Caudate nucleus (tissue), 63 donors: ENCODE measurements at places on chromosomes 12 and 14.

DNA sequence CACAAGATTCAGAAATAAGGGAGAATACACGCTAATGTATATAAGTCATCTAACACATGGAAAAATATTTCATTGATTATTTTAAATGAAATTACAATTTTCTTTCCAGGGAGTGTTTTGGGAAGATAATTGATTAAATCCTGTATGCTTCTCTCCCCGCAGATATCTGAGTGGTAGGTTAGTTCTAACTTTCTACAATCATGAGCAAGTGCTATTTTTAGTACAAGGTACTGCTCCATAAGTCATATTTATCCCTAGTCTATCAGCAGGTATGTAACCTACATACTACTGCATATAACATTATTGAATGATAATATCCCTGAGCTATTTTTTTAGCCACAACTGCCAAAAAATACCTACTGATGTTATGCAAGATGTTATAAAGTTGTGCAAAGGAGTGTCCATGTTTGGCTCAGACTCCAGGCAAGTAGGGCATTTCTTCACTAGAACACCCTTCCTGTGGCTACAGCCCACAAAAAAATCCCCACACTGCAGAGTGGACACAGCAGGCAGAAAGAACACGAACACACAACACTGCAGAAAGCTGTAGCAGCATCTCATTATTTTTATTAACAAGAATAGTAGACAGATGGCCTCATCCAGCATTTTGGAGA, 87.0 kb downstream of the SEC23A start:
- no peak for DNase-seq

GRCh38 chr14:73492043-73492552, 1.4 kb downstream of the RIOX1 start:
- no peak for DNase-seq

DNA sequence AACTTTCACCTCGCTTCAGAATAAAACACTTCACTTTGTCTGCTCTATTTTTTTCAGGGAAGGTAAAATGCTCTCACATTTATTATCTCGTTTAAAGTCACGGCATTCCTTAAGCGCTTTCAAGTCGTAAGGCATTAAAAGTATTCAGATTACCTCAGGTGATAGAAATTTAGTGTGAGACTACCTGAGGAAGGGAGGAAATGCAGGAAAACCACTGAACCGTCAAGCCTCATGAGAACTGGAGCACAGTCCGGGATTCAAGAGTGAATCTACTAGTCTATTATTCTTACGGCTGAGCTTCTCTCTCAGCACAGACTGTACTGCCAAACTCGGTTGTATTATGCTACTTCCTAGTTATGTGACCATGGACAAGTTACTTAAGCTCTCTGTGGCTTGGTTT, 8.3 kb upstream of the PPFIBP1 start:
- DNase-seq, result no peak

- DNase-seq, result no peak
Observed at GRCh38 chr14:102029956-102030355, 56.9 kb downstream of the HSP90AA1 start.

- no peak for DNase-seq
Observed at GRCh38 chr12:32139064-32139421, 32.4 kb downstream of the BICD1 start.

DNA sequence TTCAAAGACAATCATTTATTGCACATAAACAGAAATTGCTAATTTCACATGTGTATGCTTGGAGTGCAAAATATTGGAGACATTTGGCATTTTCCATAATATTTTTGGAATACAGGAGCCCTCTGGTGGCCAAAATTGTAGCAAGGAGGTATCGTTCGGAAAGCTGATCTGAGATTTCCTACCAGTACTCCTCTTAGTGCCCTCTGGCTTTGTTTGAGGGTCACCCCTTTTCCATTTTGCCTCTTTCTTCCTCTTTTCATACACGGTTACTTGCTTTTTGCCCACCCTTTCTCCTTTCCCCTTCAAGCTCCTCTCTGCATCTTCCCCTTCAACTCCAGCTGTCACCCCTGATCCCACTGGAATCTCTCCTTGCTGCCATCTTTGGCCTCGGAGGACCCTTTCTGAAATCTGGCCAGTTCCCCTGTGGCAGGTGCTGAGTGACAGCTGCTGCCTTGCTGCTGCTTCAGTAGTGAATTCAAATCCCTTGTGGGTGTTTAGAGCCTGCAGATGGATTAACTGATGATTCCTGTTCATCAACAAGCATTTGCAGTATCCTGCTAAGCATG, 164.6 kb upstream of the PARP11 start:
- DNase-seq, result no peak

GRCh38 chr12:88413646-88414045, 166.6 kb downstream of the KITLG start:
- no peak for DNase-seq

DNA sequence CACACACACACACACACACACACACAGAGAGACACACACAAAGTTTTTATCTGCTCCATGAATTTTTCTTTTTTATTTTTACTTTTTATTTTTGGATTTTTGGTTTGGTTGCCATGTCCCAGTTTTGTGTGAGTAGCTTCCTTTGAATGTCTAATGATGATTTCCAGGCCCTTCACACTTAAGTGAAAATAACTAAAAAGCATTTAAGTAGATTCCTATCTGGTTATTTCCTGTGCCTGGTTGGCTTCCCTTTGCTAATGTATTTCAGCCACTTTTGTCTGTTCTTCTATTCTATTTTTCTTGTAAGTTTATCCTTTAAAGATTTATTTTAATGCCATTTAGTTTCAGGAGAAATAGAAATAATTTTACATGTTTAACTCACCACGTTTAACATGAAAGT, 755.4 kb downstream of the SLC6A15 start:
- DNase-seq, result no peak

GRCh38 chr12:89414322-89414721, 62.0 kb upstream of the DUSP6 start:
- no peak for DNase-seq

DNA sequence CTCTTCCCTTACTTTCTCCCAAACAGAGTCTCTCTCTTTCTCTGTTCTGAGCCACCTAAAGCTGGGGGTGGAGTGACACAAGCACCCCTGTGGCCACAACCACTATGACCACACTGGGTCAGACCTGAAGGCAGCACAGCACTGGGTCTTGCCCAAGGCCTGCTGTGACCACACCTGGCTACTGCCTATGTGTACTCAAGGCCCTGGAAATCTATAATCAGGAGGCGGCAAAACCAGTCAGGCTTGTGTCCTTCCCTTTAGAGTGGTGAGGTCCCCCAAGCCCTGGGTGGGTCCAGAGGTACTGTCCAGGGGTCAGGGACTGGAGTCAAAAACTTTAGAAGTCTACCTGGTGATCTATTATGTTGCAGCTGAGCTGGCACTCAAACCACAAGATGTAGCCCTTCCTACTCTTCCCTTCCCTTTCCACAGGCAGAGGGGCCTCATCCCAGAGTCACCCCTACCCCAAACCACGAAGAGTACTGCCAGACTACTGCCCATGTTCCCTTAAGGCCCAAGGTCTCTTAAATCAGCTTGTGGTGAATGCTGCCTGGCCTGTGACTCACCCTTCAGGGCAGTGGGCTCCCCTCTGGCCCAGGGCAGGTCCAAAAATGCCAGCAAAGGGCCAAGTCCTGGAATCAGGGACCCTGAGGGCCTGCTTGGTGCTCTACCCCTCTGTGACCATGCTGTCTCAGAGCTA, 179.8 kb upstream of the DYRK2 start:
- no peak for DNase-seq

DNA sequence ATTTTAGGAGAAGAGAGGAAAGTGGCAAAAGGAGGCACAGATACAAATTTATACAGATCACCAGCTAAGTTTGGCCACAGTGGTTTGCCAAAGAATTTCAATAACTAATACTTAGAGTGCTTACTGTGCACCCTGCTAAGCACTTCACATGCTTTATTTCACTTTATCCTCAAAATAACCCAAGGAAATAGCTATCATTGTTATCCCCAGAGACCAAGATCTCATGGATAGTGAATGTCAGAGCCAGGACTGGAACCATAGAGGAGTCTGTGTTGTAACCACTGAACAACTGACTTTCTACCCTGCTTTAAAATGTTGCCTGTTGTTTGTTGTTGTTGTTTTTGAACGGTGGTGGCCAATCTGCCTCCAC, 1.3 kb upstream of the TCP11L2 start:
- no peak for DNase-seq

GRCh38 chr12:96187956-96188355, 6.2 kb upstream of the ELK3 start:
- no peak for DNase-seq

DNA sequence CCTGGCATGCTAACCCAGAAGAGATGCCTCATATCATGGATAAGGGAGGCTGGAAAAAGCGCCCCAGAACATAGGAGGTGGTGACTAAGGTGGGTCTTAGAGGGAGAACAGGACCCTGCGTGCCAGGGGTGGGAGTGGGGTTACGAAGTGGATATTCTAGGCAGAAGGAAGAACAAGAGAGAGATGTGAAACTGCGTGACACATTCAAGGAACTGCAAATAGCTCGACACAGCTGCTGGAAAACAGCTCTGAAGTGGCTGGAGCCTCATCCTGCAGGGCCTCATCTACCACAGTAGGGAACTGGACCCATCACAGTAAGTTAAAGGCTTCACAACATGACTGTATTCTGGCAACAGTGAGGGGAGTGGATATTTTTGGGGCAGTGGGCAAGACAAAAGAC, 61.1 kb downstream of the RNF34 start:
- DNase-seq, result no peak

DNA sequence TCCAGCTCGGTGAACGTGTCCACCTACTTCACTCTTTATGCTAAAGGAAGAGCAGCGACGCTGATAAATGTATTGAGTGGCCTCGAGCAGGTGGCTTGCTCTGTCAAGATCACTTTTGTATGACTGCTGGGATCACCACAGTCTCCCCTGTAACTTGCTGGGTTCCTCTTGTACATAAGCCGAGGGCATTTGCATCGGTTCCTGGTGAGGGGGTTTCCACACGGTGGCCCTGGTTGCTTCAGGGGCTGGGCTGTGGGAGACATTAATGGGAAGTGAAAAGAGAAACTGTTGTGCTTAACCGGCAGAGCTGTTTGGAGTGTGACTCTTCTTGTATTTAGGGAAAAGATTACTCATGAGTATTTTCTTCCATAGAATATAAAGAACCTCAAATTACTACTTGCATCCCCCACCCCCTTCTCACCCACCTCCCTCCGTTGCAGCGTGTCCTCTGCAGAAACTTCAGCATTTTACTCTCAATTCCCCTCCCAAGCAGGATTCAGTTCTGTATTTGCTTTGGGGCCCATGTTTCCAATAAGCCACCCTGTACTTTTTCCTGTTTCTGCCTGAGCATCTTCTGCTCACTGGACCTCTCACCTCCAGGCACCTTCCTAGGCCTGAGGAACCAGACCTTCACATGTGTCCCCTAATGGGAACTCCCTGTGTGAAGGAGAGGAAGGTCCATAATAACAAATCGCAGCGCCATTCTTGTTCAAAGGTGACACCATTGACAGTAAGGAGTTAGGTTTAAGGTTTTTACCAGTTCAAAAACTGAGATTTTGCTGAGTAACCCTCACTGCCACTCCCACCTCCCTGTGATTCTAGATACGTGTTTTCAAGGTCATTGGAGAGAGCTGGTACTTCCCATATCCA, 187.0 kb downstream of the ETV6 start:
- DNase-seq, result no peak

DNA sequence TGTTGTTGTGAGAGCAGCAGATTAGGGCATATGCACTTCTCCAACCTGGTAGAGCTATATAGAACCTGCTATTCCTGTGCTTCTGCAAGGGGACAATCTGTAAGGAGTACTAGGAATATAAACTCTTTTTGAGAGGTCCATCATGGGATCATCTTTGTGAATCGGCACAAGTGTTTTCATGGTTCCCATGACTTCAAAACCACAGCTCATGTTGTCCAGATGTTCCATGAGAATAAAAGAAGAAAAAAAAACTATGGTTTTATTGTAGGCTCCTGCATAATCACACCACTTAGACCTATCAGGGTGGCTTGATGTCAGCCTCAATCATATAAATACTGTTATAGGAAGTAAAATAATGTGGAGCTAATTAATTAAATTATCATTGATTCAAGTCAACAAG, 311.4 kb upstream of the ATP2B1 start:
- DNase-seq, result no peak

DNA sequence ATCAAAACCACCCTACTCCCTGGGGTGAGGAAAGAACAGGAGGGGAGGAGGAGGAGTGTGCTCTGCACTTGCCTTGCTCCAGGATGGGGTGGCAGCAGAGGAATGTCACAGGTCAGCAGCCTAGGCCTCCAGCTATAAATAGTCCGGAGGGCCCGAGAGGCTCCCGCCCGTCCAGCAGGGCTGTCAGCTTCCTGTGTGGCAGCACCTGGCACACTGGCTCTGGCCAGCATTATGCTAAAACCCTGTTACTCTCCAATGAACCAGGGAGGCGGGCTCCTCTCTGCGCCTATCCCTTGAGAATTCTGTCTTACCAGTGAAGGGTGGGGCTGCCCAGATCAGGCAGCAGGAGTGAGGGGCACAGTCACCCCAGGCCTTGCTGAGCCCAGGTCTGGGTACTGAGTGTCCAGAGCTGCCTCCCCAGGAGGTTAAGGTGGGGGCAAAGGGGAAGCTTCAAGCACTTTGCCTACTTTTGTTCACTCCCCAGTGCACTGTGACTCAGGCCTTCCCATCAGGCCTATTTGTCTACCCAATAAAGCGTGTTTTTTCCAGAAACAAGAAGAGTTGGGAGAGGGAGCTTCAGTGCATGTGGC, 1.2 kb upstream of the COX14 start:
- no peak for DNase-seq

GRCh38 chr14:52233693-52234092, 33.8 kb upstream of the PTGDR start:
- DNase-seq, result no peak

DNA sequence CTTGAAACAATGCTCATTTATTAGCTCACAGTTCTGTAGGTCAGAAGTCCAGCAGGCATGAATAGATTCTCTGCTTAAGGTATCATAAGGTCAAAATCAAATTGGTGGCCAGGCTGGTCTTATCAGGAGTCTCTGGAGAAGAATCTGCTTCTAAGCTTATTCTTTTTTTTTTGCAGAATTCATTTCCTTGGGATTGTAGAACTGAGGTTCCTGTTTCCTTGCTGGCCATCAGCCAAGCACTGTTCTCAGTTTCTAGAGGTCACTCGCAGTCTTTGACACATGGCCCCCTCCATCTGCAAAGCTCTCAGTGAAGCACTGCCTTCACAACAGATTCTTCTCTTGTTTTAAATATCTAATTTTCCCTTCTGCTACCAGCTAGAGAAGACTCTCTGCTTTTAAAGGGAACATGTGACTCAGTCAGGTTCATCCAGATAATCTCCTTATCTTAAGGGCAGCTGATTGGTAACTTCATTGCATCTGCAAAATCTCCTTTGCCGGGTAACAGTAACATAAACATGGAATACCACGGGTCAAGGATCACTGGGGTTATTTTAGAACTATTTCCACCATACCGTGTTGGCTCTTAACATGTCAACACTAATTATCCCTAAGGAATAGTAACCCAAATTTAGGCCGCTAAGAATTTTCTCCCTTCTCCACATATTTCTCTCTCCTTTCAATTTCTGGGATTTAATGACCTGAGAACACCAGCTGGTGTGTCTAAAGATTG, 25.3 kb downstream of the RHOJ start:
- DNase-seq, result no peak

- DNase-seq, result no peak
Observed at GRCh38 chr14:32134448-32135097, 57.5 kb downstream of the ARHGAP5 start.

GRCh38 chr12:116236148-116236731, 41.3 kb downstream of the MED13L start:
- peak; percentile 13 for DNase-seq
